IMR-90 (cell line): ENCODE measurements at places on chromosomes 13 and 19. TPM values are rescaled to one million over a fixed set of nuclear protein-coding genes. Genes with fewer than 3 reads are reported as not detected.
A peak's percentile ranks its signal among the peaks of the same experiment; 100 is the strongest.

- DNase-seq = no peak
Observed at GRCh38 chr13:103062079-103062478, 4.1 kb downstream of the SLC10A2 start.

GRCh38 chr13:85608255-85608829, 190.9 kb downstream of the SLITRK6 start:
- DNase-seq = no peak

The KLK1 gene
- not detected in 2 replicates for total RNA-seq

DNA sequence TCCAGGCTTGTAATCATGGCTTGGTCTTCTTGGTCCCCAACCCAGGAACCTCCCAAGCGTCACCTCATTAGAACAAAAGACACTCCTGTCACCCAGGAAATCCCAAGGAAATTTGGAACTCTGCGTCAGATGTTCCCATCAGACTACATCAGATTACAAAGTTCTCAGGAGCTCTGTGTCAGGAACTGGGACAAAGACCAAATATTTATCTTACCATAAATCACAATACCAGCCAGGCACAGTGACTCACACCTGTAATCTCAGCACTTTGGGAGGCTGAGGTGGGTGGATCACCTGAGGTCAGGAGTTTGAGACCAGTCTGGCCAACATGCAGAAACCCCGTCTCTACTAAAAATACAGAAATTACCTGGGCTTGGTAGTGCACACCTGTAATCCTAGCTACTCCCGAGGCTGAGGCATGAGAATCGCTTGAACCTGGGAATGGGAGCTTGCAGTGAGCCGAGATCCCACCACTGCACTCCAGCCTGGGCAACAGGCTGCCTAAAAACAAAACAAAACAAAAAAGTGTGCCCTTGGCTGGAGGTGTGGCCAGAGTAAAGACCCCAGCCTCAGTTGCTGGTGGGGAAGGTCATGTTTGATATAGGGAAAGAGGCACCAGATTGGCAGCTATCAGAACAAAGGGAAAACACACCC, 16.7 kb upstream of the CCDC124 start:
- DNase-seq = no peak

The ERICH6B gene
- not detected in 2 replicates for total RNA-seq

The CNN1 gene
- 102 TPM in 2 replicates for total RNA-seq

GRCh38 chr19:44696939-44697669, 1.8 kb upstream of the CEACAM16 start:
- DNase-seq = no peak

DNA sequence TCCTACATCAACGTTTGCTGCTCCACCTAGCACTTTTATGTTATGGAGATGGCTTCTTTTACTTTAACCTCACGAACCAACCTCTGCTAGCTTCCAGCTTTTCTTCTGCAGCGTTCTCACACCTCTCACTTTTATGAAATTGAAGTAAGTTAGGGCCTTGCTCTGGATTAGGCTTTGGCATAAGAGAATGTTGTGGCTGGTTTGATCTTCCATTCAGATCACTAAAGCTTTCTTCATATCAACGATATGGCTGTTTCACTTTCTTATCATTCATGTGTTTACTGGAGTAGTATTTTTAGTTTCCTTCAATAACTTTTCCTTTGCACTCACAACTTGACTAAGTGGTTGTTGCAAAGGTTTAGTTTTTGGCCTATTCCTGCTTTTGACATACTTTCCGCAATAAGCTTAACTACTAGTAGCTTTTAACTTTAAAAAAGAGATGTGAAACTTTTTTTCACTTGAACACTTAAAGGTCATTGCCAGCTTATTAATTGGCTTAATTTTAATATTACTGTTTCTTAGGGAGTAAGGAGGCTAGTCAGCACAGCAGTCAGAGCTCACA, 60.0 kb upstream of the SPRY2 start:
- no peak for DNase-seq

DNA sequence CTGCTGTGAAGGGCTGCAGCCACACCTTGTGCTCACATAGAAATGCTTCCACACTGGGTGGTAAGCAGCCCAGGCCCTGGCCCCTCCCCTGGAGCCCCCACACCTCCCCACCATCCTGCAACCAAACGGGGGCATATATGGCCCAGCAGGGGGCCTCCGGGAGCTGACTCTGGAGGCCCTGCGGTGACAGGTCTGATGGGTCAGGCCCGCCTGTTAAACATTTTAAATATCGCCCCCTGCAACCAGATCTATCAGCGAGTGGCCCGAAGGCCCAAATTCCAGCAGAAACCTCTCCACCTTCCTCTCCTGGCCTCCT, 48.0 kb upstream of the KATNAL1 start:
- DNase-seq = no peak

GRCh38 chr13:75512253-75512652, 25.4 kb downstream of the COMMD6 start:
- DNase-seq = no peak

GRCh38 chr19:20414120-20414519, 151.5 kb downstream of the ZNF737 start:
- DNase-seq = no peak

The MISP3 gene
- under 0.01 TPM in 2 replicates for total RNA-seq

DNA sequence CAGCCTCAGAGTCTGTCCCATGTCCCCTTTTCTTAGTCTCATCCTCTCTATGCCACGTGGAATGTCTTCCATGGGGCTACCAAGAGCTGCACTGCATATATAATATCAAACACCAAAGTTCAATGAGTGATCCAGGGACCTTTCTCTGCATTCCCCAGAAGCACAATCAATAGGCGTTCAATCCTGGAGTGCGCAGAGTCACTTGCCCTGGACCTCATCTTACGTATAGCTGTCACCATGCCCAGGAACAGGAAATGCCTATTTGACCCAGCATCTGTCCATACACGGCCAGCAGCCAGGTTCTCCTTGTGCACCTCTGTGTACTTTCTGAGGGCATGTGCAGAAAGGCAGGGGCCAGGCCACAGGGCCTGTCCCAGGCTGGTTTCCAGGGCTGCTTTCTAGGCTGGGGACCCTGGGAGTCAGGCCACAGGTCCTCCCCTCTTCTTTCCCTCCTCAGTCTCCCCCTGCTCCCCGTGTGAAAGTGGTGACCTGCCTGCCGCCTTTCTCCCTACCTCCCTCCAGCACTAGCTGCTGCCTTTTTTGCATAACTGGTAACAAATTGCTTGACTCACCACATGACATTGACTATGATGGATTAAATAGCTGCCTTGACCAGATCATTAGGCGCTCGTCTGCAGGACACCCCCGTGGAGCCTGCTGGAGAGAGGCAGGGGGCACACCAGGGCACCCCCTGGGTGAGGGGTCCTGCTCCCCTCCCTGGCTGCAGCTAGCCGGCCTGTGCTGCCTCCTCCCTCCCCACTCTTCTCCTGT, 222.0 kb downstream of the ZNF536 start:
- no peak for DNase-seq

The ACP7 gene
- not detected in 2 replicates for total RNA-seq

GRCh38 chr19:38239816-38240215, 15.8 kb upstream of the DPF1 start:
- no peak for DNase-seq

DNA sequence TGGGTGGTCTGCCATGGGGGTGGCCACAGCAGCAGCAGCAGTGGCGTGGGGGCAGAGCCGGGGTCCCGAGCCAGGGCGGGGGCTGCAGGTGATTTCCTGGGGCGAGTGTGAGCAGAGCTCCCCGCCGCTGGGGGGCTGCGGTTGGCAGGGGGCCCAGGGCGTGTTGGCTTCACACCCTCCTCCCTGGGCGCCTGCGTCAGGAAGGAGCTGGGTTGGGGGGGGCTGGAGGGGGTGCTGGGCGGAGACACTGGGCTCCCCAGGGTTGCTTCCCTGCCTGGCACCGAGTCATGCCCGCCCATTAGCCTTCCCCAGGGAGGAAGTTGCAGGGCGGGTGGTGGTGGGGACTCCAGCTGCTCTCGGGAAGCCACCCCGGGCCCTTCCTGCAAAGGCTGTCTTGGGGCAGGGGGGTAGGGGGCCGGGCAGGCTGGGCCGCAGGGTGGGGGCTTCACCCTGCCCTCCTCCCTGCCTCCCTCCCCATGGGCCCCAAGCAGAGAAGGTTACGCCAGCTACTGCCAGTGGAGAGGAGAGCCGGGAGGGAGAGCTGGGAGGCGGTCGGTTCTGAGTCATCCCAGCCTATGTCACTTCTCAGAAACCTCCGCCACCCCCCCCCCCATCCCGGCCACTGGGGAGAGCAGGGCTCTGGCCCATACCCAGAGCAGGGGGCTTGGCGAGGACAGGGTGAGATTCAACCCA, 4.6 kb downstream of the MIDN start:
- peak; percentile 97 for DNase-seq

DNA sequence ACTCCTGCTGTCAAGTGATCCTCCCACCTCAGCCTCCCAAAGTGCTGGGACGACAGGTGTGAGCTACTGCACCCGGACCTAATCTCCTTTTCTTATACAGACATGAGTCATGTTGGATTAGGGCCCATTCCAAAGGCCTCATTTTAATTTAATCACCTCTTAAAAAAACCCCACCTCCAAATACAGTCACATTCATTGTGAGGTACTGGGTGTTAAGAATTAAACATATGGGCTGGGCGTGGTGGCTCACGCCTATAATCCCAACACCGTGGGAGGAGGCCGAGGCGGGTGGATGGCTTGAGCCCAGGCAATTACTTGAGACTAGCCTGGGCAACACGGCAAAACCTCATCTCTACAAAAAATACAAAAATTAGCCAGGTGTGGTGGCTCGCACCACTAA, 46.6 kb downstream of the PIN1 start:
- no peak for DNase-seq

- DNase-seq = no peak
Observed at GRCh38 chr19:7773841-7774240, 10.8 kb downstream of the CLEC4M start.

The IZUMO4 gene
- total RNA-seq = 0.56 and 0.72 TPM in 2 replicates

The ZNF546 gene
- total RNA-seq = 5.8 and 6.5 TPM in 2 replicates

DNA sequence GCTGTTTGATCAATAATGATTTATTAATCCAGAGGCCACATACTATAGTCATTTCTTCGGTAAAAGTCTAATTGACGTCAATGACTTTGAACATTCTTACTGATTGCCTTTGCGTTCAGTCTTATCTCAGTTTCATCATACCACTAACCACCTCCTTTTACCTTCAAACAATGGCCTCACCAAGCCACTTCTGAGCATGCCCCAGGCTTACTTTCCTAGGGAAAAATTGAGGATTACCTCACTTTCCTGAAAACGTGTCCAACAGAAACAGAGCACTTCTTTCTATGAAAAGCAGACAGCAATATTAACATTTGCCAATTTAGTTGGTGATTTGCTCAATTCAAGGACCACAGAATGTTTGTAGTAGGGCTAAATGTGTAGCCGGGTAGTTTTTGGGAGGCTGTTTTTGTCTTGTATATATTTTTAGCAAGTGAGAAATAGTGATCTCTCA, 157.6 kb downstream of the KLF5 start:
- no peak for DNase-seq

The DCT gene
- not detected in 2 replicates for total RNA-seq

The ASPDH gene
- not detected in 2 replicates for total RNA-seq

DNA sequence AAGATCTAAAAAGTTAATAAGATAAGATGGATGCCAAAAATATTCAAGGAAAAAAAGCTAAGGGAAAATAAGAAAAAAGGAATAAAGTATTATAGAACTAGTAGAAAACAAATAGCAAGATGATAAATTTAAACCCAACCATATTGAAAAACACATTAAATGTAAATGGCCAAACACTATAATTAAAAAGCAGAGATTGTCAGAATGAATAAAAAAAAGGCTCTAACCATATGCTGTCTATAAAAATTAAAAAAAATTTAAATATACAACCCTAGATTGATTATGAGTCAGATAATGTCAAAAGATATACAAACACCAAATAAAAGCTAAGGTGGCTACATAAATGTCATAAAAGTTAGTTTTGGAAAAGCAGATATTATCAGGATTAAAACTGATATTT, 617.5 kb upstream of the SGCG start:
- no peak for DNase-seq

GRCh38 chr13:58085819-58086218, 454.3 kb downstream of the PCDH17 start:
- DNase-seq = no peak

DNA sequence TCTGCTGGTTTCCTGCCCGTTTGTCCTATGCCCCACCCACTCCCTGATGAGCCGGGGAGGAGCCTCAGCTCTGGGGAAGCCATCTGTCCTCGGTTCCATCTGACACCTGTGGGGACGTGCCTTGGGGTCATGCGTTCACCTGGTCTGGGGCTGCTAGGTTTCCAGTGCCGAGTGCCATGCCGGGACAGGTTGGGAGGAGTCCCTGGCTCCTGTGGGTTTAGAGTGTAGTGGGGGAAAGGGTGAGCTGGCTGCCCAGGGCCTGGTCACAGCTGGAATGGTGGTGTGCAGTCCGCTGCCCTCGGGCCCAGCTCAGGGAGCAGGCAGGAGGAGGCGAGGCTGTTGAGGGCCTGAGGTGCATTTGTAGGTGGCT, 2.5 kb downstream of the KDM4B start:
- no peak for DNase-seq
